MM.1S (cell line): ENCODE measurements at places on chromosomes 7 and 10.
A peak's percentile ranks its signal among the peaks of the same experiment; 100 is the strongest.

DNA sequence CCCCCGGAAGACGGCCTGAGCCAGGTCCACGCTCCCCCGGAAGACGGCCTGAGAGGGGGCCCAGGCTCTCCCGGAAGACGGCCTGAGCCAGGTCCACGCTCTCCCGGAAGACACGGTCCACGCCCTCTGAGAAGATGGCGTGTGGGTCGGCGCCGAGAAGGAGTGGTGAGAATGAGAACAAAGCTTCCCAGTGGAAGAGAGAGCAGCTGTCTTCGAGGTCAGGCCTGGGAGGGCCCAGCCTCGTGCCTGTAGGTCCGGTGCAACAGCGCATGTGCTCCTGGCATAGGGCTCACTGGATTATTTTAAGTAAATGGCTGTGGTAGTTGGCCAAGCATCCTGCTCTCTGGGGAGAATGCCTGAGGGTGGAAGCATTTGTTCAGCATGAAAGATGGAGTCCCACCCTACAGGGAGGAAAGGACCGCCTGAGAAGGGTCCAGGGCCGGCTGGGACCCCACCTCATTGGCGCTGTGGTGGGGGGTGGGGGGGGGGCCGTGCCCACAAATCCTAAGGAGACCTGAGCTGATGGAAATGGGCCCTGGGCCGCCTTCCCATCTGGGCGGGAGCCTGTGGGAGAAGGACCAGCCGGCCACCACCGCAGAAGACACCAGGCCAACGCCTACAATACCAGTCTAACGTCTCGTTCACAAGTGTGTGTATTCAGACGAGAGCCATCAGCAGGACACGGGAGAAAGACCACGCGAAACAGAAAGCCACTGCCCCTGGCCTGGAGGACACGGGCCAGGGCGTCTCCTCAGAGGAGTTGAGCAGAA, 210.0 kb downstream of the WDR37 start:
- no peak for DNase-seq
- no peak overlapping the region for H3K27ac ChIP-seq
- H3K4me1 ChIP-seq: no peaks in the 10 kb centered on the region
- H3K4me3 ChIP-seq: no peak overlapping the region
- no peaks in the 10 kb centered on the region; the same call in 1 of the 2 replicates for H3K27me3 ChIP-seq

GRCh38 chr7:143145-143751, 49.1 kb upstream of the FAM20C start:
- H3K4me3 ChIP-seq: no peak overlapping the region
- no peaks in the 10 kb centered on the region; the same call in 1 of the 2 replicates for H3K27me3 ChIP-seq
- H3K4me1 ChIP-seq: no peaks in the 10 kb centered on the region
- DNase-seq: no peak

- no peaks in the 10 kb centered on the region for H3K27me3 ChIP-seq
- no peaks in the 10 kb centered on the region for H3K4me1 ChIP-seq
- no peak overlapping the region for H3K27ac ChIP-seq
- H3K4me3 ChIP-seq: no peak overlapping the region
- no peak for DNase-seq
Observed at GRCh38 chr7:34060196-34060947, 155.0 kb downstream of the BMPER start.

- no peak overlapping the region for H3K4me3 ChIP-seq
- H3K27ac ChIP-seq: no peak overlapping the region
- no peaks in the 10 kb centered on the region for H3K4me1 ChIP-seq
- DNase-seq: no peak
Observed at GRCh38 chr7:4131063-4131462, 551.0 kb upstream of the FOXK1 start.

- peak; percentile 16 for DNase-seq
- H3K4me1 ChIP-seq: peaks cover 4% of the 10 kb centered on the region; the same call in 1 of the 2 replicates
- no peak overlapping the region; the same call in 1 of the 2 replicates for H3K4me3 ChIP-seq
Observed at GRCh38 chr7:22182149-22182548, 174.8 kb downstream of the RAPGEF5 start.

- no peaks in the 10 kb centered on the region for H3K27me3 ChIP-seq
- peaks cover 8% of the 10 kb centered on the region; the same call in 1 of the 2 replicates for H3K4me1 ChIP-seq
Observed at GRCh38 chr7:84847038-84847437, 339.8 kb downstream of the SEMA3D start.

- no peak overlapping the region for H3K4me3 ChIP-seq
- peaks cover 7% of the 10 kb centered on the region for H3K4me1 ChIP-seq
- H3K36me3 ChIP-seq: no peaks in the 10 kb centered on the region
- no peak overlapping the region for H3K27ac ChIP-seq
- DNase-seq: no peak
Observed at GRCh38 chr10:72761498-72761897, 69.6 kb downstream of the MCU start.

DNA sequence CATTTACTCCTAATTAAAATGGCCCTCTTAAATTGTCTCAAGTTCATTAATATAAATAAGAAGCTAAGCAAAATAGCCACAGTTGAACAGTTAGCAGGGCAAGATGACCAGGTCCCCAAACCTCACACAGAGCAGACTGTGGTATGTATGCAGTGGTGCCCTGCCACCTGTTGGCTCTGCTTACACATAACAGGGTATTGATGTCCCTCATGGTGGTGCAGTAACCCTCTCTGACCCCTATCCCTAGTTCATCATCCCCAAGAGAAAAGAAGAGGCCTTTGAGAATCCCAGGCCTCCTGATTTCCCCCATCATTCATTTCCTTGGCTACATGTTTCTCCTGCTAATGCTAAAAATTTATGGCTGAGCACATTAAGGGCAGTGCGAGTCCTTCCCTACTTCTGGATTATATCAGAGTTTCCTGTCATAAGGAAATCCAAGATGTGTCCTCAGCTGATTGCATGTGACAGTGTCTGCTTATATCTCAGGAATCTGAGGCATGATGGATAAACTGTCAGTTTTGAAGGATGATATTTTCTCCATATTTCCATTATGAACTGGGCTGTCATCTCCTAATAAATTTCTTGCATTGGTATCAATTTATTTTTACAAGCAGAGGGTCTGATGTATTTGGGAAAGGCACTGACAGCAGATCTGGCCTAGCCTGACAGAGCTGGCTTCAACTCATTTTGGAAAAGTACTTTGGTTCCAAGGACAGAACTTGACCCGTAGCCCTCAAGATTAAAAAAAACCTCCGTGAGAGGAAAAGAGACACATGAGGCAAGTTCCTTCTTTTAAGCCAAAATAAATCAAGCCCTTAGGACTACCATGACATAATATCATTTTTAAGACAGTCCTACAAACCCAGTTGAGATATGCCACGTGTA, 880.6 kb downstream of the LRMDA start:
- no peaks in the 10 kb centered on the region for H3K4me1 ChIP-seq
- peak; percentile 21 for DNase-seq
- H3K27ac ChIP-seq: no peak overlapping the region
- H3K4me3 ChIP-seq: no peak overlapping the region

DNA sequence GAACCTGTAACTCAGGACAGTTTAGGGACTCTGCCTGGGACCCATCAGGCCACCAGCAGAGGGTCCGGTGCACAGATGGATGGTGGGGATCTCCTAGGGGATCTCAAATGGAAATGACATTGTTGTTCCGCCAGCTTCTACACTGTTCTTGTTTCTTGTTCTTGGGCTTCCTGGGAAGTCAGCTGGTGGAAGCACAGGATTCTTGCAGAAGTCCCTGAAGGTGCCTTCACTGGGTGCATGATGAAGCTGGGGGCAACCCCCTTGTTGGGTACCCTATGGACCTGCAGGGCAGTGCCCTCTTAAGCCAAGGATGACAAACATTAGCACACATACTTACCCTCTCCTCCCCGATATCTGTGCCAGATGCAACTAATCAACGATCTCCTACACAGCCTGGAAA, 18.6 kb downstream of the SFTPD start:
- H3K4me1 ChIP-seq: no peaks in the 10 kb centered on the region
- DNase-seq: no peak
- H3K27ac ChIP-seq: no peak overlapping the region
- H3K36me3 ChIP-seq: no peaks in the 10 kb centered on the region
